Airway epithelial cell (primary cell): ENCODE measurements at places on chromosomes 12 and 14. TPM values are rescaled to one million over a fixed set of nuclear protein-coding genes. Genes with fewer than 3 reads are reported as not detected.

Gene CEP290
- total RNA-seq = 12.3 and 14.1 TPM in 2 replicates

Gene TAS2R8
- not detected in 2 replicates for total RNA-seq

Gene MAP1LC3B2
- 0.28 TPM in 1 of 2 replicates, not detected in the other for total RNA-seq

Gene FOXG1
- not detected in 2 replicates for total RNA-seq

Gene DHRS2
- total RNA-seq = 0.19 and 0.21 TPM in 2 replicates

Gene JPH4
- not detected in 2 replicates for total RNA-seq
